LNCaP clone FGC (cell line): ENCODE measurements at places on chromosomes 6 and 20.

DNA sequence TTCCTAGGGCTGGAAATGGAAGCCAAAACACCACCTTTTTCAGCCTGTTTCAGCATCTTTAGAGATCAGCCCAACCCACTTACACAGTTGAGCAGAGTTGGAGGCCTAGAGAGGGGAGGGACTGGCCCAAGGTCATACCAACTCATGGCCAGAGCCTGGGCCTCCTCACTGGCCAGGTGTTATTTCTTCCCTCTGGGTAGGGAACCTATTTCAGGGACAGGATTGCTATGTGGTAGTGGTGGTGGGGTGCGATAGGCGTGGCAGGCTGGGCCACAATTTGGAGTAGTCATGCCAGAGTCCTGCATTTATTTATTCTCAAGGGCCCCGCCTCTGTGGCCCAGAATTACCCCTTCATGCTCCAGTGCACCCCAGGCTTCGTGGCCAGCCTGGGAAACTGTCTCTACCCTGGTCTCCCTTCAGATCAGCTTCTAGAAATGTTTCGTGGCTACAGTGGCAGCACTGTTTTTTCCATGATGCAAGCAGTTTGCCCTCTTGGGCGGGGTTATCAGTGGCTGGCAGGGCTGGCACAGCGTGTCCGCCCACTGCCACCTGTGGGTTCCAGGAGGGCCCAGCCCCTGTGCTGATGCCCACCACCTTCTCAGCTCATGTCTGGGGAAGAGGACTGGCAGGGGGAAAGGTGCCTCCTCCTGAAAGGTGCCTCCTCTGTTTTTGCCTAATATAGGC lies 6.2 kb downstream of the VEGFA start:
- DNase-seq: no peak

DNA sequence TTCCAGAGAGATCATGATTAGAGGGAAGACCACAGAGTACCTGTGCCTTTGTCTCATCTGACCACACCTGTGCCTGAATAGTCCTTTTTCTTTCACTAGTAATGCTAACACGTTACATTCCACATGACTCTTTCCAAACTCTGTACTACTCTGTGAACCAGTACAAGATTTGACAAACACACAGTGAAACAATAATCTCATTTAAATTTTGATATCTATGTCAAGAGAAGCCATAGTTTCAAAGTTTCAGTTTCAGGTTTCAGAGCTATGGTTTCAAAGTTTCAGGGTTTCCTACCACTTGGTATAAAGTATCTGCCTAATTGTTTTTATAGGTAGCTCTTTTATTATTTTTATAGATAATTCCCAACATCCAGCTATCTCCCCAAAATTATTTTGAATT lies 62.0 kb upstream of the PHACTR2 start:
- no peak for DNase-seq

DNA sequence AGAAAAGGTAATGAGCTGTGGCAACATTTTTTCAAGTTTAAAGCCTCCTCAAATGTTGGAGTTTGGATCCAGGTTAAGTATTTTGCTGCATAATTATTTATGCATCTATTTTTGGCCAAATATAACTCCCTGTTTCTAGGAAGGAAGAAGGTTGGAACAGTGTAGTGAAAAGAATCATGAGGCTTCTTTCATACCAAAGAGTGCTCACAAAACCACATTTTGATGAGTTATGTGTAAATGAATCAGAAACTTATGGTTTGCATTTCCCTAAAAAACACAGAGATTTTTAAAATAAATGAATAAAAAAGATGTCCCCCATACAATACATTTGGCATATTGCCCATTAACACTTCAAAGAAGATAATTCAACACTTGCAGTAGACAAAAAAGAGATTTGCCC lies 246.9 kb upstream of the PRDM1 start:
- DNase-seq: no peak

GRCh38 chr20:63025534-63026331 lies 19.0 kb upstream of the BHLHE23 start:
- no peak for DNase-seq

GRCh38 chr20:11832851-11833250 lies 84.8 kb upstream of the BTBD3 start:
- DNase-seq: no peak

GRCh38 chr6:88616380-88616779 lies 347.0 kb downstream of the RNGTT start:
- DNase-seq: no peak

DNA sequence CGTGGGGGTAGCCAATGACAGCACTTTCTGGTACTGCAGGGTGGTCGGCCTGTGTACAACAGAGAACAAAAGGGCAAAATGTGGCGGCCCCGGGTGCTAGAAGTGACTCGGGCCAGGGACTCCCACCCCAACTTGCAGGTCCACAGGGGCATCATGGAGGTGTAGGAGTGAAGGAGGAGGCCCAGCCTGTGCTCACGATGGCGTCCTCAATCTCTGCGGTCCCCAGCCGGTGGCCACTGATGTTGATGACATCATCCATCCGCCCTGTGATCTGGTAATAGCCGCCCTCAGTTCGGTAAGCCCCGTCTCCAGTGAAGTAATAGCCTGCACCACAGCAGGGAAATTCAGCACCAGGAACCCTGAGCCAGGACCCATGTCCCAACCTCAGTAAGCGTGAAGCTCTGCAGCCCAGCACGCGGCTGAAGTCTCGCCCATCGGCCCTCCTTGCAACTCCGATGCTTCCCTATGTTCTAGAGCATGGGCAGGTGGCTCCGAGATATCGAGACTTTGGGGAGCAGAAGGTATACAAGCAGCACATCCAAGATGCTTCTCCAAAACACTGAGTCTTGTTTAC lies 20.2 kb upstream of the APMAP start:
- DNase-seq: no peak

GRCh38 chr6:92188016-92188415 lies 1231.3 kb downstream of the EPHA7 start:
- DNase-seq: no peak

- DNase-seq: no peak
Observed at GRCh38 chr6:146358431-146359046, 185.1 kb upstream of the RAB32 start.

DNA sequence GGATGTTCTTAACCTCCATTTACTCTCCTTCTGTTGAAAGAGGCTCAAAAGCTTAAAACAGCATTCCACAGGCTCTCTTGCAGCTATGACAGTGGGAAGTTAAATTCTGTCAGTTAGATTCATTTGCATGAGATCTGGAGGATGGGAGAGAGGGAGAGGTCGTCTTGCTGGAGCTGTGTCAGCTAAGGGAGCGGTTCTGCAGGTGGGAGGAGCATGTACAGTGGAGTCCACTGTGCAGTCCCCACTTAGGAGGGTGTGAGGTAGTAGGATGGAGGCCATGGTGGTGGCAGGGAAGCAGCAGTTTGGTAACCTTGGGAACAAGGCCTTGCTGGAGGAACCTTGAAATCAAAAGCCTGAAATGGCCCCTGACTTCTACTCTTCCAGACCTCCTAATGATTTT lies 12.0 kb upstream of the B4GALT5 start:
- DNase-seq: no peak

- DNase-seq: no peak
Observed at GRCh38 chr6:141866731-141867497, 265.8 kb upstream of the GJE1 start.

DNA sequence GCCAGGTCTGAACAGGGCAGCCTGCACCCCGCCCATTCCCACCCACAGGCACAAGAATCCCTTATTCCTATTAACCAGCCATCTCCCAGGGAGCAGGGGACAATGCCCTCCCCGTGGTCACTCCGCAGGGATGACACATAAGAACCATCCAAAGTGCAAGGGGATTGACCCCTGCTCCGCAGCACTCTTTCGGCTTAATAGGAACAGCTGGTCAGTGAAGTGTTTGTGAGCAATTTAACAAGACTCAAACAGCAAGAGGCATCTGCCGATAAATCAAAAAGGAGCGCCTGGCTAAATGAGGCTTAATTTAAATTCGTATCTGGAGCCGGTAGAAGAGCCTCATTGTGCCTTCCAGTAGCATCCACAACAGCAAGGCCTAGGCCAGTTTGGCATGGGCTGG lies 389.4 kb downstream of the RNGTT start:
- DNase-seq: no peak

DNA sequence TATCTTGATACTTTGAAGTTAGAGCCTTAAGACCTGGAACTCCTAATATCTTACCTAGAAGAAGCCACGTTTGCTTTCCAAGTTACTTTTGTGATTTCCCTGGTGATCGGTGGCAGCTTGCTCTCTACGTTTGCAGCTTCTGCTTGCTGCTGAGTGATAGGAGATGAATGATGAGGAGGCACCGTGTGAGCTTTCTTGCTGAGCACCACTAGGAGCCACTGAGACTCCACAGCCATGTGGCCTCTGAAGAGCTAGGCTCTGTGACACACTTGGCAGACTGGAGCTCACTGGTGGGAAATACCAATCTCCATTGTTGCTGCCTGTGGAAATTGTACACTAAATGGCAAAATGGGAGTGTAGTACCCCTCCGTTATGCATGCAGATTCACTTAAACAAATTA lies 161.8 kb downstream of the IBTK start:
- no peak for DNase-seq

- DNase-seq: peak; percentile 46
Observed at GRCh38 chr6:16184129-16184528, 54.3 kb upstream of the GMPR start.

DNA sequence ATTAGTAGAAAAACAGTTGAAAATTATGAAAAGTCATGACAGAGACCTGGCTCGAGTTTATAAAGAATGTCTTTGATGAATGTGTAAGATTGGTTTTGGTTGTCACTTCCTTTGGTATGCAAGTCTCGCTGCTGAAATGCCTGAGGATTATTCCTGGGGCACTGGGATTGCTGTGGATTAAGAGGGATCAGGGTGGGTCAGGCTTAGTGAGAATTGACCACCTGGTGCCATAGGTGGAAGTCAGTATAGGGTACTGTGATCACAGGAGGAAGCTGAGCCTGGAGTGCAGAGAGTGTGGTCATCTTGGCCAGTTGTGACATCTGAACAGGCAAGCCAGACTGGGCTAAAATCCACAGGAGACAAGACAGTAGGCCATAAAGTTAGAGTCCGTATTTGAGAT lies 34.9 kb downstream of the CEP43 start:
- no peak for DNase-seq

DNA sequence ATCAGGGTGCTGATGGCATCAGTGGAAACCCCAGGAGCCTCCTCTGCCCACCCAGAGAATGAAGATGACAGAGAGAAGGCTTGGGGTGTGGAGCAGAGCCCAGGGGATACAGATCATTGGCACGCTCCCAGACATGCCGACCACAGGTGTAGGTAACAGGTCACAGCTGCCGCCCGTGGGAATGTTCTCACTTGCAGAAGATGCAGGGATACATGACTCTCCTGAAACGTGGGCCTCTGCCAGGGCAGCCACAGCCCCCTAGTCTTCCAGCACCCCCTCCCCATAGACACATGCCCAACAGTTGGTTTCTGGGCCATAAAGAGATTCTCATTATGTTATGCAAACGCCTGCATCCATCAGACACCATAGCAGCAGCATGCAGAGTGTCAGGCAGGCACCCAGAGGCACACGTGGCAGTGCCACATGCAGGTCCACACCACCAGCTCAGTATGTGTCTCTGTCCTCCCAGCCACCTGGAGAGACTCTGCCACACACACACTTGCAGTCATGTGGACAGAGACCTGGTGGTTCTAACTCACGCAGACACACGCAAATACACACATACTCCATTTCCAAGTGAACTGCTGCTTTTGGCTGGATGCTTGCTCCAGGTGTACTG lies 45.5 kb downstream of the LRFN2 start:
- no peak for DNase-seq

DNA sequence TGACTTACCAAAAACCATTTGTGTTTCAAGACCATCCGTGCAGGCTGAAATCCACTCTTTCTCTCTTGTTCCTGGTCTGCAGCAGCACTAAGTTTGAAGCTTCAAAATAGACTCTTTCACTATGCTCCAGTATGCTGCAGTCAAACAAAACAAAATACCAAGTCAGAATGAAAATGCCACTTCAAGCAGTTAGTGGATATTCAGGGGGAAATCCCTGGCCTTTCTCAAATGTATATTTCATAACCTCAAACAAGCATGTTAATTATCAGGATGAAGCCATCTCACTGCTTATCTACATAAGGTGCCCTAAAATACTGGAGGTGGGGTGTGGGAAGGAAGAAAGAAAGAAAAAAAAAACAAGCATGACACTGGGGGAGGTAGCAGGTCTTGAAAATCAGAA lies 103.5 kb downstream of the ATXN1 start:
- DNase-seq: no peak

DNA sequence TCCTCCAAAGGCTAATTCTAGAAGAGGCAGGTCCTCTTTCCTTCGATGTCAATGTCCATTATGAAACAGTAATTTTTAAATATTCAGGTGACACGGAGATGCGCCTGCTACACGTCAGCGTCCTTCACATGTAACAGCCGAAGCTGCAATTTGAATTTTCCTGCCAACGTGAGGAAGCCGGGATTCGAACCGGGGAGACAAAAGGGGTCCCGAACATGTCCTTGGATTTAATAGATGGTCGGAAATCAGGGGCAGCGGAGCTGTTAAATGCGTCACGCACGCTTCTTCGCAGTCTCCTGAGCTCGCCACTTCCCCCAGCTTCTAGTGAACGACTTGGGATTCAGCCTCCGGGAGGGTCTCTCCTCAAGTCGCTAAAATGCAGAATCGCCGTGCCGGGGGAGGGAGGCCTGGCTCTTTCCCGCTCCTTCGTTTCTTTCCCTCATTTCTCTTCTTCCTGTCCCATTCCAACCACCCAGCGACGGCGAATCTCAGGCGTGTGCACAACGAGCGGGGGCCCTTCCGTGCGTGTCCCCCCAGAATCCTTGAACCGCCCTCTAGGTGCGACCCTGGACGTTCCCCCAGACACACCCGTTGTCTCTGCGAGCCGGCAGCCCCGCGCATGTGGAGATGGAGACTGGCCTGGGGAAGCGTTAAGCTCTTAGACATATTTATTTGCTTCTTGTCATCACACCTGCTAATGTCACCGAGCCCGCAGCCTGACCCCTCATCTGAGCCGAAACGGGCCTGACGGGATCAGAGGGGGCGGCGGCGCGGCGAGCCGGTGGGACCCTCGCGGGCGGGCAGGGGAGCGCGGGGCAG lies 1.3 kb upstream of the FOXC1 start:
- DNase-seq: no peak

- DNase-seq: no peak
Observed at GRCh38 chr6:158488065-158488464, 71.8 kb upstream of the TMEM181 start.

DNA sequence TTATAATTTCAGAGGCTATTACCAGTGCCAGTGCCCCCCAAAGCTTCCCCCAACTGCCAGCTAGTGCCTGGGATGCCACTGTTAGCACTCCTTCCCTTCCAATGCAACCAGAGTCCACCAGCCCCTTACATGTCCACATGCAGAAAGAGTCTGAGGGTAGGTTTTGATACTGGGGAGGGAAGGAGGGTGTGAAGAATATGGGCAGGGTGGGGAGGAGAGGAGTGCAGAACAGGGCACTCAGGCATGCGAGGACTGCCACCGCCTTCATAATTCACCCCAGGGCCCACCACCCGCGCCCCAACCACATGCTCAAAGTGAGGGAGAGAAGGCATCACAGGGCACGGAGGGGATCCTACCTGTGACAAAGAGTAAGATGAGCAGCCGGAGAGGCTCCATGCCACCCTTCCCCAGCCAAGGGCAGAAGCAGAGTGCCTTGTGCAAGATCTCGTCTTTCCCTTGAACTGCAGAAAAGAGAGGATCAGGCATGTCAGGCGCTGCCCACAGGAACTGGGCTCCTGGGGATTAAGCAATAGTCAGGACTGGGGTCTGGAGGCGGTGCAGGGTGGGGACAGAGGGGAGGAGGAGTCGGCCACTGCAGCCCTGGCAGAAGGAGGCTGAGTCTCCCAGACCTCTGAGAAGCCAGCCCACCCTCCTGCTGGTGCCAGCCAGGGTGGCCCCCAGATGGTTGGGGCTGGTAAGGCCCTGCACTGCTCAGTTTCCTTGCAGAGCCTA lies at the start of gene TREM2:
TREM2 (minus strand) TSS at position 430 of the 732 bp plus-strand sequence; CDS start at position 396, 34 bp downstream.
- no peak for DNase-seq

GRCh38 chr20:62413896-62414481 lies 6.9 kb upstream of the CABLES2 start:
- no peak for DNase-seq
